Stimulated activated CD4-positive, alpha-beta T cell treated with anti-CD3 and anti-CD28 coated beads, Interleukin-2, amount 100 ng/mL, for 48 hours (primary cell): ENCODE measurements at places on chromosomes 6 and 20.

DNA sequence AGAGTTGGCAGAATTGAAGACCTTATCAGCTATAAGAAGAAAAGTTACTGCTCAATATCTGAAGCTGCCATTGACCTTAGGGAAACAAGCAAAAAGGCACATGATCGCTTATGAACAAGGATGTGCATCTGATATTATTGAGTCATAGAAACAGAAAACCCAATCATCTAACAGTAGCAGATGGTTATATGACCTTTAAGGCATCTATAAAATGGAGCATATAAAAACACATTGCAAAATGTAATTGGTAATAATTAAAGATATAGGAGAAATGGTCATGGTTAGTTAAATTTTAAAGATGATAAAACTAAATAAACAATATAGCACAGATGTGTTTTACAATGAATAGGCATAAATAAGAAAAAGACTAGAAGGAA is 260.1 kb upstream of the TAB2 start:
- DNase-seq: no peak

GRCh38 chr6:119891644-119892043 is 542.1 kb upstream of the MAN1A1 start:
- no peak for DNase-seq

DNA sequence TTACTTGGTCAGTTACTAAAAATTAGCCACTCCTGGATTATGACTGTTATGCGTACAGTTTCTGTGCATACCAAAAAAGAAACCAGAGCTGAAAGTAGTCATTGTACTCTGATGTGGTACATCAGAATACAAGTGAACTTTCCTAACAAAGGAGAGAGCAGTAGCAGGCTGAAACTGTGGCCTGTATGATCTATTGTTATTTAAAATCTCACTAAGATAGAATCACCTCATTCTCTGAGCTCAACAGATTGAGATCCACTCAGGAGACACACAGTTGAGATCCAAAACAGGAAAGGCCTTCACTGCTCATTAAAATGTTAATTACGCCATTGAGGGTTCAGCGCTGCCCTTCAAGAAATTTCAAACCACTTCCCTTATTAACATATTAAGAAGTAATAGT is 576.4 kb downstream of the LMBRD1 start:
- DNase-seq: no peak

DNA sequence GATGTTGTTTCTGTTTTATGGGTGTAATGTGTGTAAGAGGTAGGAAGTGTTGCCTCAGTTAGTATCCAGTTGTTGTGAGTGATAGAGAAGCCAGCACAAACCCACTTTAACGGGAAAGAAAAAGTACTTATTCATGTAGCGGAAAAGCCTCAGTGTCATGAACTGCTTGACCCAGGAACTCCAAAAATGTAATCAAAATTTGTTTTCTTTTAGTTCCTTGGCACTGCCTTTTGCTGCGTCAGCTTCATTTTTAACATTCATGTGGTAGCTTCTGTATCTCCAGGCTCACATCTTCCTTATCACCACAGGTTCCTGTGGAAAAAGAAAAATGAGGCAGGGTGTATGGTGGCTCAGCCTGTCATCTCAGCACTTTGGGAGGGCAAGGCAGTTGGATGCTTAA is 46.4 kb upstream of the CCDC28A start:
- no peak for DNase-seq
